ENCODE measurements at places on chromosomes 7 and 10.
A peak's percentile ranks its signal among the peaks of the same experiment; 100 is the strongest.

GRCh38 chr7:116354171-116354545 lies 143.8 kb downstream of the TES start:
- DNase-seq, result no peak

GRCh38 chr7:84389242-84389641 lies 194.7 kb upstream of the SEMA3A start:
- DNase-seq, result no peak

DNA sequence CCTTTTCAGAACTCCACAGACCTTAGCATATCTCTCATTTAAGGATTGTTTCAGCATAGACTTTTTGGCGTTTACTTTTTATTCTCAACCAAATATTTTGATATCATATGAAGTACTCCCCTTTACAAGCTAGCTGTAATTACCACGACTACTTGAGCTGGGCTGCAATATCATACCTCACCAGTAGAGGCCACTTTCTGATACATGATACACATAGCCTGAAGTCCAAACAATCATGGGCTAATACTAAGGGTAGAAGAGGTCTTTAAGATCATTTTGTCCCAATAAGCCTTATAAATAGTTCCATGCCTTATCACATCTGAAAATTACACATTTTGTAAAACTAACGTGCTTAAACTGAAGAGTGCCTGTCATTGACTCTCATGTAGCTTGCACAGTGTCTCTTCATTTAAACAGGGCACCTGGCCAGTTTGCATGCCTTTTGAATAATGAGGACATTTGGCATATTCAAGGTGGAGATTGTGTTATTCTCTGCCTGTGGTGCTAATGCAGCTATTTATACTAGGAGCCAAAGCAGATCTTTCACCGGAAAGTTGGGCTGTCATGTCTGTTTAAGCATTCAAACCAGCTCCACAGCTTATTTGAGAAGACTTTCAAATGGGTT lies 403.7 kb upstream of the ZMIZ1 start:
- no peak for DNase-seq

DNA sequence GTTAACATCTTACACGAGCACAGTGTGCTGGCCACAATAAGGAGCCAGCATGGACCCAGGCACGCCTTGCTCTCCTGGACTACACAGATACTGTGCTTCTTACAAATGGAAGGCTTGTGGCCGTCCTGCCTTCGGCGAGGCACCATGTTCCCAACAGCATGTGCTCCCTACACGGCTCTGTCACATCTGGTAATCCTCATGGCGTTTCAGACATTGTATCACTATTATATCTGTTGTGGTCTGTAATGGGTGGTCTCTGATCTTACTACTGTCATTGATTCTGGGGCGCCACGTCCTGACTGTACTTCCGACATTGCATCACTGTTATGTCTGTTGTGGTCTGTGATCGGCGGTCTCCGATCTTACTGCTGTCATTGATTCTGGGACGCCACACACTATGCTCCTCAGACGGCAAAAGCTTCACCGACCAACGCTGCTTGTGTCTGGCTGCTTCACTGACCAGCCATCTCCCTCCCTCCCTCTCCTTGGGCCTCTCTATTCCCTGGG lies 195.4 kb downstream of the MAD1L1 start:
- peak; percentile 45 for DNase-seq

DNA sequence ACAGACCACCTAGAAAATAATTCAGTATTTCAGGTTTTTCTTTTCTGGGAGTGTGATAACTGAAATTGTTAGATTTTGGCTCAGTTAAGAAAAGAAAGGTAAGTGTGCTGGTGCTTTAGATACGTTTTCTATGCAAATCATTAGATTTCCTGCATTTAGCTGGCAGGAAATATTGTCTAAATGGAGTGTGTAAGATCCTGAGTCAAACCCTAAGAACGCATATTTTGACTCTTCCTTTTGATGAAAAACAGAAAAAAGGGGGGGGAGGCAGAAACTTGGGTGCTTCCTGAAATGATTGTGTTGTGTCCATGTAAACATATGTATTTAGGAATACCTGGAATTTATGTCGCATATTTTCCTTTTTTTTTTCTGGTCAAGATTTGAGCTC lies 1.2 kb downstream of the GRK5 start:
- no peak for DNase-seq

DNA sequence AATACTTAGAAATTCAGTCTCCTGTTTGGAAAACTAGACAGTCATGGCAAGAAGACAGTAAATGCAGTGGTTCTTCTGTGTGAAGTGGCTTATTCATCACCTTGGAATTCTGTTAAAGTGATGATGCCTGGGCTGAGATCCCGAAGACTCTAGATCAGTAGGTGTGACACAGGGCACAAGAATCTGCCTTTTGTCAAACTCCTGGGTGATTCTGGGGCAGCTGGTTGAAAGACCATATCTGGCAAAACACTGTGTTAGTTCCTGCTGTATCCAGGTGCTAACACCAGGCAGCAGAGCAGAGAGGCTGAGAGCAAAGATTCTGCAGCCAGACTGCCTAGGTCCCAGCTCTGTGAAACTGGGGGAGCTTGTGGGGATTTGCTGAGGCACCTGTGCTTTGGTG lies 26.5 kb downstream of the MRC1 start:
- no peak for DNase-seq

- DNase-seq, result no peak
Measured at GRCh38 chr7:435630-436366, 83.8 kb downstream of the PDGFA start.

All from activated CD8-positive, alpha-beta memory T cell treated with anti-CD3 and anti-CD28 coated beads for 1 hour (primary cell).